Left renal pelvis (tissue), 4 donors: ENCODE measurements at places on chromosomes 2 and 18. TPM values are rescaled to one million over a fixed set of nuclear protein-coding genes. Genes with fewer than 3 reads are reported as not detected.

The DSG4 gene
- 0.05 TPM for polyA plus RNA-seq

The GRP gene
- polyA plus RNA-seq, result 2.8 TPM

The ARHGAP15 gene
- polyA plus RNA-seq, result 3.4 TPM

The FBXO36 gene
- 6.7 TPM for polyA plus RNA-seq

The IL36A gene
- not detected for polyA plus RNA-seq

The RPRD1A gene
- polyA plus RNA-seq, result 80.1 TPM

The REG3G gene
- not detected for polyA plus RNA-seq

The SLC4A5 gene
- polyA plus RNA-seq, result 1.5 TPM

The ZNF2 gene
- polyA plus RNA-seq, result 9.7 TPM

The C2orf78 gene
- not detected for polyA plus RNA-seq

The MYCN gene
- polyA plus RNA-seq, result 37.3 TPM

GRCh38 chr2:221780281-221780688, 208.2 kb upstream of the EPHA4 start:
- no peak for DNase-seq

GRCh38 chr2:142868229-142868762, 9.2 kb upstream of the KYNU start:
- no peak for DNase-seq

DNA sequence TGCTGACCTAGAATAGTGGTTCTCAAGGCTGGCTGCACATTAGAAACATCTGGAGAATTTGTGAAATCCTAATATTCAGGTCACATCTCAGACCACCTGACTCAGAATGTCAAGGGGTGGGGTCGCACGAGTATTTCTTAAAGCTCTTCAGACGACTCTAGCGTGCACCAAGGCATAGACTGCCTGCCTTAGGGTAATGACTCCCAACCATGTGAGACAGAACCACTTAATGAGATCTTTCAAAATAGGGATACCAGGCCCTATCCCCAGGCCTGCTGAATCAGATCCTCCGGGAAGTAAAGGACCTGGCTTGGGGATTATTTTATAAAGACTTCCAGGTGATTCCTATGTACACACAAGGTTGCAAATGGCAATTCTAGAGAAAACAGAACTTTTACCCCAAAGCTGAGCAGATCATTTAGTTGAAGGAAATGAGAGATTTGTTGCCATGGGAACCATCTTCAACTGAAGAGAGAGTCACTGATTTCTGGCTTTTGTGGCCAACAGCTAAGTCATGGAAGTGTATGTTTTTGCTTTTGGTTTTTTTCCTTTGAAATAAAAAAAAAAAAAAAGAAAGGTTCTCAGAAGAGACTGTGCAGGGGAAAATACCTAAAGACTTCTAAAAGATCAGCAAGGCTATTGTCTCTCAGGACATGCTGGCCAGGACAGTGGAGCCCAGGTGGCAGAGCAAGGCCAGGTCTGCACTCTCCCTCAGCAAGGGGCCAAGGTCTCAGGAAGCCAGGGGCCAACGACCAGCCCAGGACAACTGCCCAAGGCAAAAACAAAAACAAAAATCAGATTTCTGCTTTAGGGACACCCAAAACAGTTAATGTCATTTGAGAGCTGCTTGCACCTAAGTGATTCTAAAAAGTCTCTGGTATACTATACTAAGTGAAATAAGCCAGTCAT, 15.3 kb upstream of the LOXHD1 start:
- no peak for DNase-seq

DNA sequence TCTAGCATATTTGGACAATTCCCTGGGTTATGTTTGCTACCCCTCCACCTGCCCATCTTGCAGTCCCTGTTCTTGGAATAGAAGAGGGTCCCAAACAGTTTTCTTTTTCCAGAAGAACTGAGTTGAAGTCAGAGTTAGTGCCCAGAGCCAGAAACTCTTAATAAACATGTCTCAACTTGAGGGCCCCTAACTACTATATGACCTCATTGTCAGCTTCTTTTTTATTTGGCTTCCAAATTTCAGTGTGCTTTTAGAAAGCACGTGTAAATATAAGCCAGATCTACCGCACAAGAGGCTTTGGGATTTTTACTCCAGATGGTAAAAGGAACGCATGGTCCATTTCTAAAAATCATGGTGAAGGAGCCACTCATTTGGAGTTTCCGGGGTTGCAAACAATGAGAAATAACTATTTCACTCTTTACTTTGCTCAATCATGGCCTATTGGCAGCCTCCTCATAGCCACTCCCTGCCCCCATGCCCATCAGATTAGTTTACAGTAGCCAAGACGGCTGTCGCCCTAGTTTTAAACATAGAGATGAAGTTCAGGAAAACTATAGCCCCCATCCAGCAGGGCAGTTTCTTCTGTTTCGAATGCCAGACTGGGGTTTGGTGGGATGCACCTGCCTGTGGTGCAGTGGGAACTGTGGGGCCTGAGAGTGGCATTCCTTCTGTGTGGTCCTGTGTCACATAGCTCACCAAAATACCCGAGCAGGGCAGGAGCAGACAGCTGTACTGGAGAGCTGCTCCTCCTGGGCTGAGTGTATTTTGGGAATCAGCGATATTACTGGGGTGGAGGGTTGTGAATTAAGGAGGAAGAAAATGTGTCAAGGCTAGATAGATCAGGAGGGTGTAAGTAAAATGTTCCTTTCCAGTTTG, 1.7 kb downstream of the MAPRE3 start:
- no peak for DNase-seq

DNA sequence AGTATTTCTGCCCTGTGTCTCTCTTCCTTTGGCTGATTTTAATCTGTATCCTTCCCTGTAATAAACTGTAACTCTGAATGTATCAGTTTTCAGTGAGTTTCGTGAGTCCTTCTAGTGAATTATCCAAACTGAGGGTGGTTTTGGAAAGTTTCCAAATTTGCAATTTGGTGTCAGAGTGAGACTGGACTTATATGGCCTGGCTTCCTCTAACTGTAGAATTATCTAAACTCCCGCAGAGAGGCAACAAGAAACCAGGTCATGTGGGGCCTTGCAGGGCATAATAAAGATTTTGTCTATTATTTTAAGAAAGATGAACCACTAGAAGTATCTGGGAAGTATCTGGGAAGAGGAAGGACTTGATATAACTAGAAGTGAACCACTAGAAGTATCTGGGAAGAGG, 95.3 kb upstream of the RNF152 start:
- DNase-seq, result no peak

- no peak for DNase-seq
These were observed 40.4 kb upstream of the PDCL3 start for GRCh38 chr2:100522430-100522829.

DNA sequence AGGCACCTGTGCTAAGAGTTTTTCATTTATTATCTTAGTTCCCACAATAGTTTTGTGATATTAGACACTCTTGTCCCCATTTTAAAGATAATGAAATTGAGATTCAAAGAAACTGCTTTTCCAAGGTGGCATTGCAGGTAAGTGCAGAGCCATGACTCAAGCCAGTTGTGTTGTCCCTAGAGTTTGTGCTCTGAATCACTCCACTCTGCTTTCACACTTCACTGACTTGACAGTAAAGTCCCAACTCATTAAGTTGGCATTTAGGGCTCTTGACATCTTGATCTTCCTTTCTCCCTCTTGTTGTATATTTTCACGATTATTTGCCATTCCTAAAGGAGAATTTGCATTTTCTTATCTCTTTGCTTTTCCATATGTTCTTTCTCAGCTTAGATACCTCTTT, 114.3 kb downstream of the DIS3L2 start:
- no peak for DNase-seq

- DNase-seq, result no peak
These were observed 888.3 kb upstream of the CELF4 start for GRCh38 chr18:38453880-38454279.

GRCh38 chr2:205682239-205682970, at the start of gene NRP2:
TSS of gene NRP2 (plus strand) at chr2:205682501. CDS start at chr2:205683291, 790 bp downstream.
- DNase-seq, result peak; percentile 74

- no peak for DNase-seq
These were observed 300.0 kb downstream of the PDE11A start for GRCh38 chr2:177772529-177772928.

GRCh38 chr2:203973000-203973399, 36.4 kb downstream of the ICOS start:
- no peak for DNase-seq

- no peak for DNase-seq
These were observed 5.7 kb upstream of the HTR2B start for GRCh38 chr2:231130336-231131056.

DNA sequence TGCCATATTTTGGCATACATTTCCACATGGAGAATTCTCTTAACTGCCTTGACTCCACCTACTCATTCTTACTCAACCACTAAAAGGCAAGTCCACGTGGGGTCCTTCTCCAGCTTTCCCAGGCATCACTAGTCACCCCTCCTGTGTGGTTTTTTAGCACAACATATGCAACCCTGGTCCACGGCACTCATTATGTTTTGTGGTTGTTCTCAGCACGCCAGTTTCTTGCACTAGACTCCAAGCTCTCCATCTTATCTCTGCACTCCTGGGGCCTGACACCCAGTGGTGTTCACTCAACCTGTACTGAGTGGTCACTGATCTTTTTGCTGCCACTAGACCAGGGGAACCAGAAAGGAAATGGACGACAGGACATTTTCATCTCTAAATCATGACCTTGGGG, 18.0 kb downstream of the MARCHF4 start:
- DNase-seq, result no peak

DNA sequence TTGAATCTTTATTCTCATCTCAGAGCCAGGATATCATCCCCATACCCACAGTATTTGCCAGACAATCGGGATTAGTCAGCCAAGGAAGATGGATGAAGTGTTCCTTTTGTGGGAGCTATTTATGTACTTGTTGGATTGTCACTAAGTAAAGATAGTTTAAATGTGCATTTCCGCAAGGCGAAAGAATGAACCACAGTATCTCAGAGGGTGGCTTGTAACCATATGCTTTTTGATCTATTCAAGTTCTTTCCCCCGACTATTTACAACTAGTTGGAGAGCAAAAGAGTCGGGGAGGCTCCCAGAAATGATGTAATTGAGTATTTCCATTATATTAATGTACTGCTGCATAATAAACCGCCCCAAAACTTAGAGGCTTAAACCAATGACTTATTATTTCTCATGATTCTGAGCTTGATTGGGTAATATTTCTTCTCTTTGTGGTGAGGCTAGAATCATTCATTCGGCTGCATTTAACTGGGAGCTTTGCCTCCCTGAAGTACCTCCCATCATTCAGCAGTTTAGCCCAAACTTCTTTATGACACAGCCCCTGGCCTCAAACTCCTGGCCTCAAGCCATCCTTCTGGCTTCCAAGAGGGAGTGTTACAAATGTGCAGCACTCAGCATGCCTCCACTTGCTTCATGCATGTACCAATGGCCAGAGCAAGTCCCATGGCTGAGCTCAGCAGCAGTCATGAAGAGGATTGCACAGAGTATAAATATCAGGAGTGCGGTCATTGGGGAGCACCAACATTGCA, 423.7 kb downstream of the METTL4 start:
- DNase-seq, result no peak

GRCh38 chr2:186977433-186978045, 128.6 kb upstream of the ZSWIM2 start:
- DNase-seq, result no peak

- no peak for DNase-seq
These were observed 10.5 kb downstream of the SLC66A2 start for GRCh38 chr18:79940814-79941472.

DNA sequence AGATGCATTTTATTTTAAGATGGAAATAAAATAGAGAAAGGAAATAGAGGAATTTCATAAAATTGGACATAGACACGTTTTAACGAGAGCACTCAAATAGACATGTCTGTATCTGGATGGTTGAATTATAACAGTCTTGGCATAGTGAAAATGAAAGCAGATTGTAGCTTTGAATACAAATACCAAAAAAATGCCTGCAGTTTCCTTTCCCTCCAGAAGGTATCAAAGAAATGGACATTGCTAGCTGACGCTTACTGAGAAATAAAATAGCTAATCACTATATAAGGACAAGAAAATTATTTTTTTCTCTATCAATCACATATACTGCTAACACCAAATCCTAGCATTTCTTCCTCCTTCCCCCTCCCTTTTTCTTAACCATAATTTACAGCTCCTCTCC, 11.4 kb upstream of the MAPRE2 start:
- DNase-seq, result no peak

GRCh38 chr18:77254711-77255405, 5.2 kb downstream of the GALR1 start:
- DNase-seq, result no peak

- no peak for DNase-seq
These were observed 112.1 kb upstream of the MGAT5 start for GRCh38 chr2:134141598-134142340.

DNA sequence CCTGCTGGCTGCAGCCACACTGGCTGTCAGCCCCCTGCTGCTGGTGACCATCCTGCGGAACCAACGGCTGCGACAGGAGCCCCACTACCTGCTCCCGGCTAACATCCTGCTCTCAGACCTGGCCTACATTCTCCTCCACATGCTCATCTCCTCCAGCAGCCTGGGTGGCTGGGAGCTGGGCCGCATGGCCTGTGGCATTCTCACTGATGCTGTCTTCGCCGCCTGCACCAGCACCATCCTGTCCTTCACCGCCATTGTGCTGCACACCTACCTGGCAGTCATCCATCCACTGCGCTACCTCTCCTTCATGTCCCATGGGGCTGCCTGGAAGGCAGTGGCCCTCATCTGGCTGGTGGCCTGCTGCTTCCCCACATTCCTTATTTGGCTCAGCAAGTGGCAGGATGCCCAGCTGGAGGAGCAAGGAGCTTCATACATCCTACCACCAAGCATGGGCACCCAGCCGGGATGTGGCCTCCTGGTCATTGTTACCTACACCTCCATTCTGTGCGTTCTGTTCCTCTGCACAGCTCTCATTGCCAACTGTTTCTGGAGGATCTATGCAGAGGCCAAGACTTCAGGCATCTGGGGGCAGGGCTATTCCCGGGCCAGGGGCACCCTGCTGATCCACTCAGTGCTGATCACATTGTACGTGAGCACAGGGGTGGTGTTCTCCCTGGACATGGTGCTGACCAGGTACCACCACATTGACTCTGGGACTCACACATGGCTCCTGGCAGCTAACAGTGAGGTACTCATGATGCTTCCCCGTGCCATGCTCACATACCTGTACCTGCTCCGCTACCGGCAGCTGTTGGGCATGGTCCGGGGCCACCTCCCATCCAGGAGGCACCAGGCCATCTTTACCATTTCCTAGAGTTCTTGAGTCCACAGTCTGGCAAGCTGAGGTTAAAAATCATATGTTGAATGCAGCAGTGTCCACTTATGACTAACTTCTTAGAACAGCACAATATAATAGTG, 741 bp downstream of the GPR148 start:
- no peak for DNase-seq
